Stimulated activated CD4-positive, alpha-beta T cell treated with anti-CD3 and anti-CD28 coated beads, Interleukin-12 subunit alpha, Interleukin-12 subunit beta, amount 100 ng/mL, for 24 hours (primary cell): ENCODE measurements at places on chromosomes 3 and 15.

DNA sequence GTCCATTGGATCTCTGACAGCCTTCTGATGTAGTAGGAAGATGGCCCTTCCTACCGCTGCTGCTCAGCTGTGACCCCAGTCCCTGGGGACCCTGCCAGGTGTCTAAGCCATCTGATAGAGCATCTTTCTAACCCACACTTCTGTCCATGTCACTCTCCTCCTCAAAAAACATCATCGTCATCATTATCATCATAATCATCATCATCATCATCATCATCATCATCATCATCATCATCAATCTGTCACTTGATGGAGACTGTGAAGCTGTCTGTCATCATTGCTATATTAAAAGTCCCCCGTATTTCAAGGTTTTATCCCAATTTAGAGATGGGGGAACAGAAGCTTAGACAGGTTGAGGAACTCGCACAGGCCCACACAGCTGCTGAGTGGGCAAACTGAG is 75.1 kb upstream of the SLC6A11 start:
- DNase-seq, result no peak

- no peak for DNase-seq
These were observed 1.7 kb upstream of the HGD start for GRCh38 chr3:120683671-120684301.

GRCh38 chr3:113142476-113142875 is 68.9 kb upstream of the BOC start:
- DNase-seq, result no peak

DNA sequence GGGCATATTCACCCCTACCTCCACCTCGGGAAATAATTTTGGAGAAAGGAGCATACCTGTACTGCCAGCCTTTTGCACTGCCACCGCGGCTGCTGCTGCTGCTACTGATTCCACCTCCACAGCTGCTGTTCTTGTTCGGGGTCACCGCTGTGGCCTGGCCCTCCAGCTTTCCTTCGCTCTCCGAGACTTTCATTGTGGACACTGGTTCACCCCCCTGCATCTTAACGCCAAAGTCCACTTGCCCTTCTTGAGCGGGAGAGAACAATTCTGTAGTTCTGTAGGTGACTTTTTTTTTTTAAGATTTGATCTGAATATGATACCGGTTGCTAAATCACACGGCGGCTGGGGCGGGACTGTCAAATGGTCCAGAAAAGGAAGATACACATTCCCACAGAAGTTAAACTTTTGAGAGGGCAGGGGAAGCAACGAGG is 701 bp downstream of the OSBPL11 start:
- DNase-seq, result peak; percentile 6

- no peak for DNase-seq
These were observed 6.5 kb downstream of the KLHL18 start for GRCh38 chr3:47288966-47289910.

GRCh38 chr3:148651549-148651948 is 46.2 kb upstream of the AGTR1 start:
- no peak for DNase-seq

- DNase-seq, result peak; percentile 14
These were observed 203.7 kb downstream of the ABHD5 start for GRCh38 chr3:43894176-43895049.

DNA sequence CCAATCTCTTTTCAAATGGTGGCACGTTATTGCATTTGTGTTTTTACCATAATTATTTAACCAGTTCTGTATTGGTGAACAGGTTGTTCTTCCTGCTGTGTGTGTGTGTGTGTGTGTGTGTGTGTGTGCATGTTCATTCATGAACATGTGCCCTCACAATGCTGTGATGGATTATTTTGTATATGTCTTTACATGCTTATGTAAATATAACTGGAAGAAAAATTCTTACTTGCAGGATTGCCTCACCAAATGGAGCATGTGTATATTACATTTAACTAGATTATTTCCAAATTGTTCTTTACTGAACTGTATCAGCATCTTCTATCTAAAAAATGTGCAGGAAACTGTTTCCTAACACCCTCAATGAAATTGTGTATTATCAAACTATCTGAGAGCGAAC is 175.2 kb upstream of the ZPLD1 start:
- no peak for DNase-seq

- no peak for DNase-seq
These were observed 74.7 kb downstream of the SEC22A start for GRCh38 chr3:123276346-123277006.

- DNase-seq, result no peak
These were observed 148.8 kb upstream of the GADL1 start for GRCh38 chr3:31043184-31043819.

DNA sequence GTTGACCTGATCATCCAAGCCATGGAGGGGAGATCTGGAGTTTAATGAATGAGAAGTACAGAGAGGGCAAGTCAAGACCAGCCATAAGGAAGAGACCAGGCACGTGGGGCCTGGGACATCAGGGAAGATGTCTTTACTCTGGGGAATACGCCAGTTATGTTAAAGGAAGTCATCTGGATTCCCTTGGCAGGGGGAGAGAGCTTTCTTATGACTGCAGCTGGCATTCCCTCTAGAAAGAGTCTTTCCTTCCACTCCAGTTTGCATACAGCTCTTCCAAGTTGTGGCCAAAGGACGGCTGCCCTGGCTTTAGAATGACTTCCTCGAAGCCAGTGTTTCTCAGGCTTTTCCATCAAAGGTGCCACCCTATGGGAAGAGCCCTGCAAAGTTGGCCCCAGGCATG is 93.6 kb upstream of the AGBL1 start:
- no peak for DNase-seq

GRCh38 chr15:42150219-42150970 is 6.0 kb downstream of the PLA2G4F start:
- no peak for DNase-seq
